ENCODE measurements at places on chromosomes 1 and 21.

DNA sequence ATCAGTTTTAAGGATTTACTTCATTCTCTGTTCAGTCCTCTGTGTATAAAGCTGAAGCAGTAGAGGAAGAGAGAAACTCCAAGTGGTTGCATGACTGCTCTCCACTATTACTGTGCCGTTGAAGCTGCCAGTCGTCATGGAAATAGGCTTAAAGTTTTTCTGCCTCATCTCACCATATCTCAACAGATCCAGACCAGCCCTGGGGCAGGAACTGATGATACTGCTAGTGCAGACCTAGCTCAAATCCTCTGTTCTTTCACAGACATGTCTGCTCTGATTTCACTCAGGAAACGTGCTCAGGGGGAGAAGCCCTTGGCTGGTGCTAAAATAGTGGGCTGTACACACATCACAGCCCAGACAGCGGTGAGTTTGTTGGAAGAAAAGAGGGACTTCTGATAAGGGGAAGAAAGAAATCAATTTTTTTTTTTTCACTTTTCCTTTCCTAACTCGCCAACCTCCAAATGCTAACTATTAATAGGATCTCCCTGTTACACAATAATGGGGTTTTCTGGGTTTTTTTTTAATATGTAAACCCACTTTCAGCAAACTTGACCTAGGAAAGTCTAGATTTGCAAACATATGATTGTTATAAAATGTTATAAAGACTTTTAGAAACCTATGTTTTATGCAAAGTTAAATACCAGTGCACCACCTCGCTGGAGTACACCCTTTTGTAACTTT, 22.2 kb upstream of the STRIP1 start:
- H3K36me3 ChIP-seq, result peaks cover 32% of the 10 kb centered on the region
- H3K27me3 ChIP-seq, result no peaks in the 10 kb centered on the region
- 0 out of 2 replicates have a peak overlapping the region, but pooled peaks have one; percentile 26 for H3K4me3 ChIP-seq
- peaks cover 27% of the 10 kb centered on the region for H3K4me1 ChIP-seq
- H3K27ac ChIP-seq, result peak overlapping the region; percentile 34

DNA sequence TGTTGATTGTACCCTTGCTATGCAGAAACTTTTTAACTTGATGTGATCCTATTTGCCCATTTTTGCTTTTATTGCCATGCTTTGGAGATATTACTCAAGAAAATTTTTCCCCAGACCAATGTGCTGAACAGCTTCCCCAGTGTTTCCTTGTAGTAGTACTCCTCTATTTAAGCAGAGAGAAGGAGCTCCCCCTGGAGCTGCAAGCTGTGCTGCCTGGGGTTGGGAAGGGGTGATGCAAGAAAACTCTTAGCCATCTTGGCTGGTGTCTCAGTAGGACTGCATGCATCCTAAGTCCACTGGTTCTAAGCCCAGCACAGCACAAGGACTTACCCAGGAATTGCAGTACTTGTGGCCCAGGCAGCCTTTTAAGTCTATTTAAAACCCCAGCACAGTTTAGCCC, 121.6 kb downstream of the NTMT2 start:
- H3K27me3 ChIP-seq, result no peaks in the 10 kb centered on the region
- no peak overlapping the region for H3K4me3 ChIP-seq
- H3K36me3 ChIP-seq, result no peaks in the 10 kb centered on the region
- H3K27ac ChIP-seq, result no peak overlapping the region

- no peaks in the 10 kb centered on the region for H3K36me3 ChIP-seq
- H3K4me3 ChIP-seq, result no peak overlapping the region
- no peak overlapping the region for H3K27ac ChIP-seq
These were observed 41.9 kb upstream of the LRP8 start for GRCh38 chr1:53369761-53370160.

- no peaks in the 10 kb centered on the region for H3K36me3 ChIP-seq
- no peak overlapping the region for H3K27ac ChIP-seq
- H3K4me1 ChIP-seq, result no peaks in the 10 kb centered on the region
- H3K27me3 ChIP-seq, result no peaks in the 10 kb centered on the region
- no peak for DNase-seq
- H3K4me3 ChIP-seq, result no peak overlapping the region
These were observed 173.6 kb upstream of the CHRM3 start for GRCh38 chr1:239212811-239213220.

DNA sequence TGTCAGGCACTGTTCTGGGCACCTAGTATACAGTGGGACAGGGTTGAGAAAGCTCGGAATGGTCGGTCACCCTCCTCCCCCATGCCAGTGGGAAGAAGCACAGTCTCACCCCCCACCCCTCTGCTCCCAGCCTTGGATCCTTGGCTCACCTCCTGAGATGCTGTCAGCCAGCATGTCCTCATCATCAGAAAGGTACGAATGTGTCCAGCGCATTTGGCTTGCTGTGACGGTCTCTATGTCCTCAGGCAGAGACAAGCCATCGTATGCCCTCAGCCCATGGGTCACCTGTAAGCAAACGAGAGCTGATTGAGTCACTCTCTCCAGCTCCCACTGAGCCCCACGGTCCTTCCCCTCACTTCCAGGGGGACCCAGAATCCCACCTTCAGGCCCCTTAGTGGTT, 41.1 kb downstream of the HSPG2 start:
- H3K4me3 ChIP-seq, result no peak overlapping the region
- H3K4me1 ChIP-seq, result no peaks in the 10 kb centered on the region
- H3K36me3 ChIP-seq, result no peaks in the 10 kb centered on the region
- H3K27me3 ChIP-seq, result no peaks in the 10 kb centered on the region
- DNase-seq, result no peak
- H3K27ac ChIP-seq, result no peak overlapping the region

DNA sequence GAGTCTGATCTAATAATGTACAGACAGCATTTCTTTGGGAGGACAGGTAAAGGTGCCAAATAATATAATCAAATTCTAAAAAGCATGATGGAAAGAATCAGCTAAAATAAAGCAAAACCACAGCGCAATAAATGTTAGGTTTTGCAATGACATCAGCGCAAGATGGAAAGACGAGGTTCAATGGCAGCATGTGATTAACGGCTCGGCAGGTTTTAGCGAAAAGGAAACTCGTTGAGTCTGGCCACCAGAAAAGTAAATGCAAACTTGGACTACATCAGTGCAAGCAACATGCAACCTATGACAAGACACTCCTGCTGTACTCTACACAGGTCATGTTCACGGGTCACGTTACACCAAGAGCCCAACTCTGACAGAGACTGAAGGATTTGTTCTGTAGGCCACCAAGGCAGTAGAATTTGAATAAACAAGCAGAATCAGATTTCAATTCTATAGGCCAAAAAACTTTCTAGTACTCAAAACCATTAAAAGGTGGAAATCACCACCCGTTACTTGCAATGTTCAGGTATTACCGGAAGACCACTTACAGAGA, 4.5 kb downstream of the SIPA1L2 start:
- DNase-seq, result no peak
- H3K4me3 ChIP-seq, result no peak overlapping the region
- H3K27me3 ChIP-seq, result peaks cover 2% of the 10 kb centered on the region
- H3K4me1 ChIP-seq, result no peaks in the 10 kb centered on the region
- H3K27ac ChIP-seq, result no peak overlapping the region

DNA sequence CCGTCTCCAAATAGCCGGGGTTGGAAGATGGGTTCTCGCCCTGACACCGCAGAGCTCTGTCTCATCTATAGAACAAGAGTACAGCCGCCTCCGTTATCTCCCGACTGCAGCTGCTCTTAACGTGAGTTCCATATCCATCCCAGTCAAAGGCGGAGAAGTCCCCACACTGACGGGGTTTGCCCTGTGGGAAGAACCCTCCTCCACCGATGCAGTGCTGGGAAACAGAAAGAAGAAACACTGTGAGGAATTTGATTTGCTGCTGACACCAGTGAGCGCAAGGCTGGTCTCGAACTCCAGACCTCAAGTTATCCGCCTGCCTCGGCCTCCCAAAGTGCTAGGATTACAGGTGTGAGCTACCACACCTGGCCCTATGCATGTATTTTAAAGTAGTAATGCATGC, 9.5 kb downstream of the ITLN2 start:
- no peaks in the 10 kb centered on the region for H3K4me1 ChIP-seq
- DNase-seq, result no peak
- no peaks in the 10 kb centered on the region for H3K36me3 ChIP-seq
- H3K27ac ChIP-seq, result no peak overlapping the region
- no peaks in the 10 kb centered on the region for H3K27me3 ChIP-seq

DNA sequence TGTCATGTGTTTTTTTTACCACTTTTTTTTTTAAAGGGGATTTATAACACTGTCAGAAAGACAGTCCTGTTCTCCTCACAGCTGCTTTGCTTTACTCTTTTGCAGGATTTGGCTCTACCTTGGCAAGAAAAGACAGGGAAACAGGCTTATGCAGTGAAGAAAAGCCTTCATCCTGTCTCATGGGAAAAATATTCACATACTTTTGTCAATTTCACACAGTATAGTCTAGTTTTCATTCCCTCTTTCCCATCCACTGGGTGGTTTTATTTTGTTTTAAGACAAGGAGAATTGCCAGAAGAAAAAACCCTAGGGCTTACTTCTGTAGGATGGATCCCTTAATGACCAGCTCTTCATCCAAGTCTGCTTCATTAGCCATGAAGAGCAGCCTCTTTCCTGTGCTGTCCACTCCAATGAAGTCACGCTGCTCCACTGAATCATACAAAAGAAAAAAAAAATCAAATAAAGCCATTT, 60.0 kb downstream of the EIF2B3 start:
- no peaks in the 10 kb centered on the region for H3K4me1 ChIP-seq
- H3K36me3 ChIP-seq, result peaks cover 2% of the 10 kb centered on the region
- DNase-seq, result no peak
- H3K27ac ChIP-seq, result no peak overlapping the region
- no peak overlapping the region for H3K4me3 ChIP-seq

- no peak for DNase-seq
- H3K4me3 ChIP-seq, result no peak overlapping the region
- no peaks in the 10 kb centered on the region for H3K36me3 ChIP-seq
- no peaks in the 10 kb centered on the region for H3K27me3 ChIP-seq
- no peak overlapping the region for H3K27ac ChIP-seq
- H3K4me1 ChIP-seq, result peaks cover 2% of the 10 kb centered on the region
These were observed 13.8 kb upstream of the PTTG1IP start for GRCh38 chr21:44887126-44887806.

- no peak overlapping the region for H3K4me3 ChIP-seq
- no peaks in the 10 kb centered on the region for H3K27me3 ChIP-seq
- no peaks in the 10 kb centered on the region for H3K36me3 ChIP-seq
These were observed 32.8 kb upstream of the RNF11 start for GRCh38 chr1:51203121-51203873.

DNA sequence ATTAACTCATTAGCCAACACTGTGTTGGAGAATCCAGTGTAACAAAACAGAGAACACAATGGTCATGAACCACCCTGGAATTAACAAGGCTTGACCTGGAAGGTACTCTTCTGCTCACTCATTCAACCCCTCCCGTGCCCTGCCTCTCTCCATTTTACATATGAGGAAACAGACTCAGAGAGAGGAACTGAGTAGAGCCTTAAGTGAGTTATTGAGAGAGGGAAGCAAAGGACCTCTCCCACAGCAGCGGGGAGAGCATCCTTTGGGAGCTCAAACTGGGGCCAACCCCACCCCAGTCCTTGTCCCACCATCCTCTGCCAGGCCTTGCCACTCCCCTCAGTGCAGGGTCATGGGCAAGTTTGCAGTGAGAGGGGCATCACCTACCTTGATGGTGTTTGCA, 1.4 kb downstream of the S100A12 start:
- no peaks in the 10 kb centered on the region for H3K4me1 ChIP-seq
- no peaks in the 10 kb centered on the region for H3K27me3 ChIP-seq
- no peak overlapping the region for H3K27ac ChIP-seq
- H3K36me3 ChIP-seq, result no peaks in the 10 kb centered on the region
- no peak overlapping the region for H3K4me3 ChIP-seq
